ENCODE measurements at places on chromosomes 12 and 14.

- DNase-seq, result no peak
Measured at GRCh38 chr14:36661506-36662257, at the start of gene PAX9. TSS of gene PAX9 (plus strand) at chr14:36661860. CDS start at chr14:36662090, 230 bp downstream.

GRCh38 chr12:115267464-115267863 lies 583.5 kb upstream of the TBX3 start:
- no peak for DNase-seq

DNA sequence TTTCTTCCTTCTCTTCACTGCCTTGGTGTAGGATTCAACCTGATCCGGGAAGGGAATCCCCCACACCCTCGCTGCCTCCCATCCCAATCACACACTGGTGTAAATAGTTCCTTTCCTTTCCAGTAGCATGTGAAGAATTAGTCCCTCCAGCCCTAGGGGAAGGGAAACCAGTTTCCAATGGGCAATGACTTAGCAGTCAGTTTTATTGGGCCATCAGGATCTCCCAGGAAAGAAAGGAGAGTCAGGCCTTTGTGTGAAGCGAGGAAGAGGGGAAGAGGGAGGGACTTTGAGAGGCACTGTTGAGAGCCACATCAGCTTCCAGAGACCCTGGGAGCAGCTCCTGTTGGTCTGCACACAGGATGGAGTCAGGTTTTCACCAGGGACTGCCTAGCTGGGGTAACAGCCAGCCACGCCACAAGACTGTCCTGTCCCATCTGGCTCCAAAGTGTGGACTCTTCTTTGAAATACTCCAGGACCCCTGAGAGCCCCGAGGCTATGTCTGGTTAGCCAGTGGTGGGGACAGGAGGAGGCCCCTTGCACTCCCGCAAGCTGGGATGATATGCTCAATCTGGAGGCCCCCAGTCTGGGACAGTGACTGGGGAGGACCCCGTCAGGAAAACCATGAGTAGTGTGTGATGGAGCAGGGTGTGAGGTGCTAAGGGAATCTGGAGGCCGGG lies 27.9 kb downstream of the MOAP1 start:
- DNase-seq, result no peak

GRCh38 chr12:69430942-69431590 lies 39.1 kb upstream of the FRS2 start:
- DNase-seq, result no peak

- no peak for DNase-seq
Measured at GRCh38 chr12:75862692-75863471, 168.7 kb downstream of the PHLDA1 start.

DNA sequence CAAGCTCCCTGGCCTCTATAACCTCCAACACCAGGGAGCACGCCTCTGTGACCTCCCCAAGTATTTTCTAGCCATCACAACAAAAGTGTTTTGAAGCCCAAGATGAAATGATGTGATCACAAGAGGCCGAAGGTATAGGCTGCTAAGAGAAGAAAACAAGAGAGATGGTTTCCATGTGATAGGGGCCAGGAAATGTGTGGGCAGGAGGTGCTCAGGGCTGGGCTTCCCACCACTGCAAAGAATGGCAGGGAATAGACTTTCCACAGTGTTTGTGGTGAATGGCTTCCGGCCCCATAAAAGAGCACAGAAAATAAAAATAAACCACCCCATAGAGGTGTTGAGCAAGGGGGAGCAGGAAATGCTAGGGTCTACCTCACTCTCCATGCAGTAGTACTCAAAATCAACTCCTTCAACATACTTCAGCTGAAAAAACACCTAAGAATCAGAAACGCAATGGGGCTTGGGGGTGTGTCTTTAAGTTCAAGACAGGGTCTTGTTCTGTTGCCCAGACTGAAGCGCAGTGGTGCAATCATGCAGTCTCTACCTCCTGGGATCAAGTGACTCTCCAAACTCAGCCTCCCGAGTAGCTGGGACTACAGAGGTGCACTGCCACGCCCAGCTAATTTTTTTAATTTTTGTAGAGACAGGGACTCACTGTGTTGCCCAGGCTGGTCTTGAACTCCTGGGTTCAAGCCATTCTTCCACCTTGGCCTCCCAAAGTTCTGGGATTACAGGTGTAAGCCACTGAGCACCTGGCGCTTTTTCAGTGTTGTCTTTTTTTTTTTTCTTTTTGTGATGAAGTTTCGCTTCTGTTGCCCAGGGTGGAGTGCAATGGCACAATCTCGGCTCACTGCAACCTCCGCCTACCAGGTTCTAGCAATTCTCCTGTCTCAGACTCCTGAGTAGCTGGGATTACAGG lies 27.1 kb downstream of the DAD1 start:
- DNase-seq, result peak; percentile 68

DNA sequence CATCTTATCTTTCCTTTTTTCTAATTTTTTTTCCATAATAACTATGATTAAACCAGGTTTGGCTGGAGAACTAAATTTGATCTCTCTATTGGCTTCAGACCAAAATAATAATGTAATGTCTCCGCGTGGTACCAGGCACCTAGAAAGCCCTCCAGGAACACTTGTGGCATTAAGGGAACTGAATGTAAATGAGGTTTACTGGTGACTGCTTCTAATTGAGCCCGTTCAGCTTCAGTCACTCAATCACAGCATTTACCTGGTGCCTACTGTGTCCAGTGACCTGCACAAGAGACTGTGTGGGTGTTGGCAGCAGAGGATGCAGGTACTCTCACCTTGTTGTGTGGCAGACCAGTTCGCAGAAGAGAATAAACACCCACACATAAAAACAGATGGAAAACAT lies 302.5 kb downstream of the DPF3 start:
- no peak for DNase-seq

DNA sequence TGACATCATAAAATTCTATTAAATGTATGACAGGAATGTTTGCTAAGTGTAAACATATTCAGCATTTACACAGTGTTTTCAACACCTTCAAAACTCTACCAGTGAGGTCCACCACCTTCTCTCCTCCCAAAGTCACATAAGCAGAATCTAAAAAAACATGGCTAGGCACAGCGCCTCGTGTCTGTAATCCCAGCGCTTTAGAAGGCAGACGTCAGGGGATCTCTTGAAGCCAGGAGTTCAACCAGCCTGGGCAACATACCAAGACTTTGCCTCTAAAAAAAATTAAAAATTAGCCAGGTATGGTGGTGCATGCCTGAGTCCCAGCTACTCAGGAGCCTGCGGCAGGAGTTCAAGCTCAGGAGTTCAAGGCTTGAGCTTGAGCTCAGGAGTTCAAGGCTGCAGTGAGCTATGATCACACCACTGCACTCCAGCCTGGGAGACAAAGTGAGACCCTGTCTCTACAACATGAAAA lies 30.0 kb downstream of the NUMB start:
- no peak for DNase-seq

DNA sequence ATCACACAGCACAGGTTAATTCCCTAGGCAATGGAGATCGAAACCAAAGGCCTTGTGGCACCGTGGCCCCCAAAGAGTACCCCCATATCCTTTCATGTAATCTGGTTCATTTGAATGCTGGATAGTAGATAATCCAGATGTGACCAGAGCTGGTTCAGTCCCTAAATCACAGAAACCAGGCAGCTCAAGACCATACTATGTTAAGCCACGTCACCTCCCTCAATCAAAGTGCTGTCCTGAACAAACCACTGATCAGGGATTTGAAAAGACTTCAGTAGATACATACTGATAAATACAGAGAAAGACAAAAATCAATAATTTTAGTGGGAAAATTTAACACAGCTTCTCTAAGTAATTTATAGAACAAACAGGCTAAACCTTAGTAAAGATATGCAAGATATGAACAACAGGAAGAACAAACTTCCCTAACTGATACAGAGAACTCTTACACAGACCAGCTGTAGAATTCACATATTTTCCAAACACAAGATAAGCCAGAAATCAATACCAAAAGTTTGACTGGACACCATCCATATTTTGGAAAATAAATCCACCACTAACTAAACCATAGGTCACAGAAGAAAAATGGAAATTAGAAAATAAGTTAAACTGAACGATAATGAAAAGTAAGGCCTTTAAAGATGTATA lies 67.1 kb downstream of the BCAT1 start:
- no peak for DNase-seq

DNA sequence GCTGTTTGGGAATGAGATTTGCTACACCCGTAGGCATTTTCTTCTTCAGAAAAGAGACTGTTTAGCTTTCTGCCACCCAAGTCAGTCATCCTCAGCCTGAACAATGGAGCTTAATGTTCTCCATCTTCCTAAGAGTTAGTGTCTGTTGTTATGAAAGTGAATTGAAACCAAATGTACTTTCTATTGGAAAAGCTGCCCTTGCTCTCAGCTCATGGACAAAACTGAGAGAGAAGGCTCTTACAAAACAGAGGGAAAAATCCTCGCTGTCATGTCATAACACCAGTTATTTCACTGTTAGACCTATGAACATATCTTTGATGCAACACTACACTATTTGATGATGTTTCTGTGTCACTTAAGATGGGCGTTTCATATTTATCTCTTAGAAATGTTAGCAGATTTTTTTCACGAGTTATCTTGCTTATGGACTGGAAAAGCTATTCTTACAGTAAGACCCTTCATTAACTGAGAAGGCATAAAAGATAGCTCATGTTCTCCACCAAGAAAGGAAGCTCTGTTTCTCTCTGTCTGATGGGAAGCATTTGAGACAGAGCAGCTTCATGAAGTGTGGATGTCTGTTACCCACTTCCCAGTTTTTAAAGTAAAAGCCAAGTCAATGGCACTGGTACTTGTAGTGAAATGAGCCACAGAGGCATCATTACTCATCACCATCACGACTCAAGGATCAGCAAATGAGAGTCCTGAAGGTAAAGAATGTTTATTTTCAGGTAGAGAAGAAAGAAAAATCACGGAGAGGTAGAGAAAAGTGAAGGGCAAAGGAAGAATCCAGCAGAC lies 483.9 kb downstream of the ZFP36L1 start:
- DNase-seq, result no peak

DNA sequence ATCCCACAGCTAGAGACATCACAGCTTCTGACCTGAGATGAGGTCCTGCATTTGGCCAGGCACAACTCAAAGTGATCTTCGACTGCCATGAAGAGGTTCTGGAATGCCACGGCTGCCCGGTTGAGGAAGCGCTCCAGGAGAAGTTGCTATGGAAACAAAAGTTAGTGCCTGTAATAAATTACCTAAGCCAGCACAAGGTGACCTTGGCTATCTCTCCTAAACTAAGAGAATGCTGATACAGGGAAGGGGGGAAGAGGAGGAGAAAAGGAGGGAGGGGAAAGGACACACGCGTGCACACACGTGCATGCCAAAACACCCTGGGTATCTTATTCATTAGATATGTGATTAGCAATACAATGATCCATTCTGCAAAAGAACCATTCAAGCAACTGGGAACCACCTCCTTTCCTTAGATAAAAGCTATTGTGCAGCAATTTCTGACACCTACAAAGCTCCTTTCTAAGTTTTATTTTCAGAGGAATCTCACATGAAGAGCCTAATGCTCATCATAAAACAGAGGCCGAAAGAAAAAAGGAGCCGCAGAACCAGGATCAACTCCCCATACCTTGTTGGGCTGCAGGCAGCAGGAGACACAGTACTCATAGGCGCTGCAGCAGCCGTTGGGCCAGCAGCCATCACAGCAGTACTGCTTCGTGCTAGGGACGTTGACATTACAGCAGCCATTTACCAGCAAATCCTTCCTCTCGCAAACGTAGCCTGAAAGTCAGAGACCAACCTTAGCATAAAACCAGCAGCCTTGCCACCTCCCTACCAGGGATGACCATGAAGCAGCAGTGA lies 17.9 kb downstream of the SPRING1 start:
- no peak for DNase-seq

- peak; percentile 38 for DNase-seq
Measured at GRCh38 chr14:88168498-88169165, 154.4 kb downstream of the KCNK10 start.
